Fibroblast of upper back skin (primary cell): ENCODE measurements at places on chromosomes 12 and 14.

- DNase-seq, result no peak
These were observed 31.7 kb downstream of the RASAL1 start for GRCh38 chr12:113103756-113104450.

DNA sequence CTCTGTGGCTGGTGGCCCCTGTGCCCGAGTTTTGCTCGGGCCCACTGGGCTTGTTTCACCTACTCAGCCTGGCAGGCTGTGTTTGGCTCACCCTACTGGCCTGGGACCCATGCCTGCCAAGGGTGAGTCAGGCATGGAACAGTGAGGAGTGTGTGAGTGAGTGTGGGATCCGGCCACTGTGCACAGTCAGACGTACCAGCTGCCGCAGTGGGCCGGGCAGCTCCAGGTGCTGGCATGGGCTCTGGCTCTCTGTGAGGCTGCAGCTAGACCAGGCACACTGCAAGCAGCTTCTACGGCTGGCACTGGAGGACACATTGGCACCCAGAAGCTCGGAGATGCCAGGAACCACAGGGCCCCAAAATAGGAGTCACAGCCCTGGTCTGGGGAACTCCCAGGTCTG lies 40.6 kb downstream of the HSD17B6 start:
- no peak for DNase-seq

DNA sequence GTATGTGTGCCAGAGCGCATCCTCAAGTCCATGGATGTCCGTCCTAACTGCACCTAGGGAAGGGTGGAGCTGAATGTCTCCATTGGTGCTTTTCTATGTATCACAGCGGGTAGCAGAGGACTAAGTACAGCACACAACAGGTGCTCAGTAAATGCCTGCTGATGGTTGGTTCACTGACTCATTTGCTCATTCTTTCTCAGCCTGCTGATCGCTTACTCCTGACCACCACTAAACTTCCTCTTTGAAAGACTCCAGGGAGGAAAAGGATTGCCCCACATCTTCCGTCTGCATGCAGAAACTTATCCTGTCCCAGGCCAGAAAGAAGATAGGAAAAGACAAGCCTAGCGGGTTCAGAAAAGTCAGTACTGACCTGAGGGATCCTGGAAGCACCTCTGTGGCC lies 66.3 kb downstream of the B4GALNT3 start:
- DNase-seq, result no peak

DNA sequence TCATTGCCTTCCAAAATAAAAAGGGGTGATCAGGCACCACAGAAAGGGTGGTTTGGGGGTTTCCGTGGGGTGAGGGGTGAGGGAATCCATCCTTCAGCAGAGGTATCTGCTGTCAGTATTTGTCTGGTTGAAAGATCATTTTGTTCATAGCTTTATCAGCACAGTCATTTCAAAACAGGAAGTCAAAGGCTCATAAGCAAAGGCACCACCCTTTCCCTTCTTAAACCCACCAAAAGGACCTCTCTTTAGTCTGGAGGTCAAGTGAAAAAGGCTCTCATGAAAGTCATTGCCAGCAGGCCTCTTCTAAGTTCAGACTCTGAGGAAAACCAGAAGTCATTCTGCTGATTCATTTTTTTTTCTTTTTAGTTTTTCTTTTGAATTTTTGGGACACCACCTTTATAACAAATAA lies 6.2 kb downstream of the CHST11 start:
- DNase-seq, result no peak

GRCh38 chr12:46493150-46493833 lies 120.7 kb upstream of the SLC38A2 start:
- DNase-seq, result no peak

GRCh38 chr12:16495196-16495595 lies 110.8 kb downstream of the LMO3 start:
- DNase-seq, result no peak

GRCh38 chr12:52404951-52405350 lies 1.2 kb downstream of the KRT82 start:
- DNase-seq, result no peak

GRCh38 chr12:68611094-68611805 lies 551 bp downstream of the RAP1B start:
- peak; percentile 62 for DNase-seq

DNA sequence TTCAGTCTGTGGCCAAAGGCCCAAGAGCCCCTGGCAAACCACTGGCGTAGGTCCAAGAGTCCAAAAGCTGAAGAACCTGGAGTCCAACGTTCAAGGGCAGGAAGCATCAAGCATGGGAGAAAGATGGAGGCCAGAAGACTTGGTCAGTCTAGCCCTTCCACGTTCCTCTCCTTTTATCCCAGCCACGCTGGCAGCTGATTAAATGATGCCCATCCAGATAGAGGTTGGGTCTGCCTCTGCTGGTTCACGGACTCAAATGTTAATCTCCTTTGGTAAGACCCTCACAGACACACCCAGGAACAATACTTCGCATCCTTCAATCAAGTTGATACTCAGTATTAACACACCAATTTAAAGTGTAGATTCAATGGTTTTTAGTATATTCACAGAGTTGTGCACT lies 21.1 kb upstream of the OS9 start:
- no peak for DNase-seq

DNA sequence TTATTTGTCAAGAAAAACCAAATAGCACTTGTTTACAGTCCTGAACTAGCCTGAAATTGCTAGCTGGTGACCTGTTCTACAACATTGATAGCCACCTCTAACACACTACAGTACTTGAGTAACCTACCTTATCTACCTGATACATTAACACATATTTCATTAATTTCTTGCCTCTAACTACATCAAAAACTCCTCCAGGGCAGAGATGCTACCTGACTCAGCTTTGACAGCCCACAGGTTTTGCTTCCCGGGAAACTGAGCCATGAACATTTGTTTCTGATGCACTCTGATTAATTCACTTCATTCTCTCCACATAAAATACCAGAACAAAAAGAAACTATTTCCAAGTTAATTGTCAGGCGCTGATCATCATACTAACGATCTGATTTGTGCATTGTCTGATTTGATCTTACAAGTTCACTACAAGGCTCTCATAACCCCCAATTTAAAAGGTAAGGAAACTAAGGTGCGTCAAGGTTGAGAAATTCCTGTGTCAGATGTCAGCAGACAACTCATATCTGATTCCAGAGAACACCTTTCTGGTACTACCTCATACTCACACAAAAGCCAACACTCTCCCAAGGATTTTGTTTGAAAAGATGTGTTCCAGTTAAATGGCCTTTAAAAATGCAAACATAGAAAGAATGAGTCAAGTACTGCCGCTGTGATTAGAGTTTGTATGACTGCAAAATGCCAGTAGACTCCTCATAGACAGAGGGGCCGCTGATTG lies 768.7 kb downstream of the BCL11B start:
- DNase-seq, result no peak

DNA sequence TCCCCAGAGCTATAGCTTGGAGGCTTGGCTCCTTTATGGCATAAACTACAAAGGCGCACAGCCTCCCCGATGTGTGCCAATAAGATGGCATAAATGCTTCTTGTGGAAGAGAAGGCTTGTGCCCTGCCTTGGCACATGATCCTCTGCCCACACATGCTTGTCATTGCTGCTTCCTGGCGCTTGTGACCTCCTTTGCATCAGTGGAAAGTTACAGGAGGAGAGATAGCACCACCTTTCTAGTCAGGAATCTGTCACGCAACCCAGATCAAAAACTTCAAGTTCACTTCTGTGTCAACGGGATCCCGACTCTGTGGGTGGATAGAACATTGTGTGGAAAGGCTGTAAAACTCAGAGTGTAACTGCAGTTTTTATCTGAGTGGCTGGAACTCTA lies 183.8 kb upstream of the HIF1A start:
- no peak for DNase-seq

DNA sequence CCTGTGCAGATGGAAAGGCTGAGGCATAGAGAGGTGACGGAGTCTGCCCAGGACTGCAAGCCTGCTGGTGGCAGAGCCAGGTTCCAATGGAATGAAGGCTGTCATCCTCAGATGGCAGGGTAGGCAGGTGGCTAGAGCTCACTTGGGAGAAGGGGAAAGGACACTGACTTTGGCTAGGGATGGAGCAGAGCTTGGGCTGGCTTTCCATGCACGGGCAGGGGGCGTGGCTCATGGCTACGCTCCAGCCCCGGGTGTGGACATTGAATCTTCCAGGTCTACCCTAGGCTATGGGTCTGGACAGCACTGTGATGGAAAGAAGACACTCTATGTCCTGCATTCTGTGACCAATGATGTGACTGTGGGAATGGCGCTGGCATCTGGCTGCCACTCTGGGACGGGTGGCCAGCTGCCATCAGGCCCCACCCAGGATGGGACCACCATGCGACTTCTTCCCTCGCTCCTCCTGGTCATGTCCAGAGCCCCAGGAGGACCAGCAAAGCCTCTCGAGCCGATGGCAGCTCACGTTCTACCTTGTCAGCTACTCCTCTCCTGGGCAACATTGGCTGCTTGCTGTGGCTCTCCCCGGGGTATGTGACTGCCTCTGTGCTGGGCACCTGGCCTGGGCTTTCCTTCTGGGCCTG lies 398.7 kb downstream of the TMEM121 start:
- no peak for DNase-seq

- no peak for DNase-seq
These were observed 22.0 kb downstream of the SLC25A29 start for GRCh38 chr14:100283984-100284881.

DNA sequence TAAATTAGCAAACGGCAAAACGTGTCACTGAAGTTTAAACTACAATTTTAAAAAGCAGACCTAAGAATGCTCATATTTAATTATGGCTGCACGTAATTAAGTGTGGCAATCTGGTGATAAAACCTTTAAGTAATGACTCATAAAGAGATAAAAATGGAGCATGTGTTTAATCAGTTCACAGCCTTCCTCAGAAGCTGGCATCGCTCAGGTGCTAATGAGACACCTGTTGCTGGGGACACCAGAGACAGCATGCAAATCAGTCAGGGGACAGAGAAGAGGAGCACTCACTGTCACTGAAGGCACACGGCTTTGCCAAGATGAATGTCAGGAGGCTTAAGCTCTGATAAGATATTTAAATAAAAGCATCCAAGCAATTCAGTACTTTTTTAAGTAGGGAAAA lies 840.3 kb downstream of the GALC start:
- DNase-seq, result no peak

GRCh38 chr12:49905718-49906314 lies 2.1 kb upstream of the FAIM2 start:
- no peak for DNase-seq

DNA sequence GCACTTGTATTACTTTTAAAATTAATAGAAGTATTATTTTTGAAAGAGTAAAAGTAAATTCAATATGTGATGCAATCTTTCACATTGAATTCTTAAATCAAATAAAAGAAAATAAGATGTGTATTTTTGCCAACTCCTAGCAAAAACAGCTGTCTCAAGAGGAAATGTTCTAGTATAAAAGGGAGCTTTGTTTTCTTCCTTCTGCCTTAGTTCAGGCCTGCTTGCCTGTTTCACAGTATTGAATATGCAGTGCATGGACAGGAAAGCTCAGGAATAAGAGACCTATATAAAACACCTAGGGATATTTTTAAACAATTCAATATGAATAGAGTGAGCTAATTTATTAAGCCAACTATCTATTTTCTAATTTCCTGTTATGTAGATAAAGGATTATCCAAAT lies 294.8 kb upstream of the G2E3 start:
- DNase-seq, result no peak

GRCh38 chr14:24089890-24090289 lies 4.2 kb upstream of the PCK2 start:
- no peak for DNase-seq

DNA sequence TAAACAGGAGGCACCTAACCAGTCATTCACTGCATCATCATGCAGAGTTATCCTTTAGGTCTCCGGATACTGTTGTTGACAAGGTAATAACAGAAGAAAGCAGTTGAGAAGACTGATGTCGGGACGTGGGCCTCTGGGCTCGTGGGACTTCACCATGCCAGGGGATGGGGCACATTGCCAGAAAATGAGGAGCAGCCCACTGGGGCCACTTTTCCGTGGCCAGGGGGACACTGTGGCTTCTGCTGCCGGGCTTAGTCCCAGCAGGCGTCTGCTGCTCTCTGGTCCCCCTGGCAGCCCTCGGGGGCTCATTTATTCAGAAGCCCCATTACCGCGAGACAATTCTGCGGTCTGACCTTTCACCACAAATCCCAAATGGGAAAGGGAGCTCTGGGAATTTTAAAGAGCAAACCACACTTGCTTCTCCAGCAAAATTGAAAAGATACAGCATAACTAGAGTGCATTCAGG lies 201.2 kb downstream of the DAD1 start:
- DNase-seq, result peak; percentile 60

DNA sequence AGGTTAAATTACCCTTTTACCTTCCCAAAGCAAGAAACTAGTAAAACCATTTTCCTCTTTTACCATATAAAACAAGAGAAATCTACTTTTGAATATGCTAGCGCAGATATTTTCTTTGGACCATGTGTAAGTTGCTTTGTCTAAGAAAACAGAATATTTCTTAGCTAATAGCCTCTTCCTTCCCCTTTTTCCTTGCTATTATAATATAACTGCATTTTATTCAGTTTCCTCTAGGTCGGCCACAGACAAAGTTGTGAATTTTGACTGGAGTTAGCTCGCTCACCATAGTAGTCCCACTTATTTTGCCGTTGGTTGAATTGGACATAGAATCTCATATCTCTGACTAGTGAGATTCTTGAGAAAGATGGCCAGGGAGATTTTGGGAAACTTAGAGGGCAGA lies 115.6 kb downstream of the PLEKHA5 start:
- no peak for DNase-seq

- no peak for DNase-seq
These were observed 6.0 kb downstream of the PLD4 start for GRCh38 chr14:104930526-104931303.

DNA sequence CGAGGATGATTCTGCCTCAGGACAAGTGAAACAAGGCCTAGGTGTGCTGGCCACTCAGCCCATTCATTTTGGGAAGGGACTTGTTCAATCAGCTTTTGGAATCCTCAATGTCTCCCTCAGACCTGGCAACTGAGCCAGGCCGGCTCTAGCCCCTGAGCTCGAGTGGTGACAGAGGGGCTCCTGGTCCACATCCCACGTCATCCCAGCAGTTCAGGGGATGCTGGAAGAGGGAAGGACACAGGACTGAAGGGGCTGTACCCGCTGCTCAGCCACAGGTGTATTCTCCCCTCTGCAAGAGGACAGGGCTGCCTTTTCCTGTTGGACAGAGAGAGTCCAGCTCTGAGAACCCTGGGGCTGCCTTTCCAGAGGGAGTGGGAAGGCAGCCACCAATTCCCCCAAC lies 244.6 kb upstream of the SFSWAP start:
- DNase-seq, result no peak

- DNase-seq, result no peak
These were observed 101.9 kb upstream of the BMP4 start for GRCh38 chr14:54058505-54058904.

DNA sequence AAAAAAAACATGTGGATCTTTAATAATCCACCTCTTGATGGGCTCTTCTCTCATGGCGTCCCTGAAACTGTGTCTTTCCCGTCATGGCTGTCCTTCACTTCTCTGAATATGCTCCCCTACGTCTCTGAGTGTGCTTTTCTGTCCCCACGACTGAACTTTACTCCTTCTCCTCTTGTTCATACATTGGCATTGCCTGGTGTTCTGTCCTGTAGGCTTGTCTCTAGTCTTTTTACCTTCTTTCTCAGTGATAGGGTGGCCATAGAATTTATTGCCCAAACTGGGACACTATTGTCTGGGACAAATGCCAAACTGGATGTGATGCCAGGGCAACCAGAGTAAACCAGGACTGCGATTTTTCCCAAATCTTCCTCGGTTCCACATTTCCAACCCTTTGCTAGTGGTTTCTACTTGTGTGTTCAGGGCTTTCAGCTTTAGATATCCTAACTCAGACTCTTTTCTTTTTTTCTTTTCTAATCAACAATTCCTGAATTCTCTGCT lies 202.2 kb downstream of the ATP23 start:
- no peak for DNase-seq

- no peak for DNase-seq
These were observed 1922.3 kb upstream of the FLRT2 start for GRCh38 chr14:83607682-83608081.

GRCh38 chr14:75295491-75296345 lies 17.1 kb downstream of the FOS start:
- peak; percentile 66 for DNase-seq
